Esophagus (tissue), 2 donors: ENCODE measurements at places on chromosomes 12 and 14. TPM values are rescaled to one million over a fixed set of nuclear protein-coding genes. Genes with fewer than 3 reads are reported as not detected.

Gene SERPINA12
- polyA plus RNA-seq = not detected

Gene VPS29
- 161 TPM for polyA plus RNA-seq

Gene FAIM2
- polyA plus RNA-seq = 0.36 TPM

Gene GALNT8
- polyA plus RNA-seq = 0.08 TPM

Gene SYNDIG1L
- polyA plus RNA-seq = 0.02 TPM

Gene SYCP3
- 0.07 TPM for polyA plus RNA-seq

Gene ADAM20
- 0.06 TPM for polyA plus RNA-seq

Gene MUCL1
- not detected for polyA plus RNA-seq

Gene PTHLH
- 3.8 TPM for polyA plus RNA-seq

Gene PROX2
- polyA plus RNA-seq = not detected
